ENCODE measurements at places on chromosomes 5 and 9.

GRCh38 chr5:154714266-154714986 lies 40.8 kb upstream of the LARP1 start:
- peak; percentile 37 for DNase-seq

DNA sequence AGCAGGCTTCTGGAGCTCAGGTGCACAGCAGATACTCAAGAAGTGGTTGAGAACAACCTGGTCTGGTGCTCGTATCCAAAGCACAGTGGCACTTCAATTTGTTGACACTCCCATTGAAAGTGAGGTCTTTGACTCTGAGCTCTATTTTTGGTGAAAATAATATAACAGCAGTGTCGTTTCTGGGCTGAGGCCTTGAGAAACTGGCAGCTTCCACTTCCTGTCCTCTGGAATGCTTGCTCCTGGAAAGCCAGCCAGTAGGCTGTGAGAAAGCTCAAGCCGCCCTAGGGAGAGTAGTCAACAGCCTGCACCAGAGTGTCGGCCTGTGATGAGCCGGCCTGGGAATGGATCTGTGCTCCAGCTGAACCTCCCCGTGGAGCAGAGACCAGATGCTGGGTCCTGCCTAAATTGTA lies 6.8 kb upstream of the SUSD3 start:
- peak; percentile 52 for DNase-seq

DNA sequence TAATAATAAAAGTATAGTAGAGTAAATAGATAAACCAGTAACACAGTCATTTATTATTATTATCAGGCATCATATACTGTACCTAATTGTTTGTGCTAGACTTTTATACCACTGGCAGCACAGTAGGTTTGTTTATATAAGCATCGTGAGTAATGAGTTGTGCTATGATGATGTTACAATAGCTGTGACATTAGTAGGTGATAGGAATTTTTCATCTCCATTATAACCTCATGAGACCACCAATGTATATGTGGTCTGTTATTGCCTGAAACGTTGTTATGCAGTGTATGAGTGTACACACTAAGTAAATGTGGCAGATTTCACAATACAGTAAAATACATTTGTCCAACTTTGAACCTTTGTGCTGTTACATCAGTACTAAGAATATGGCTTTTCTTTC lies 72.7 kb upstream of the SPATA31D4 start:
- peak; percentile 39 for DNase-seq

GRCh38 chr5:111158105-111158744 lies 66.0 kb upstream of the CAMK4 start:
- peak; percentile 78 for DNase-seq

DNA sequence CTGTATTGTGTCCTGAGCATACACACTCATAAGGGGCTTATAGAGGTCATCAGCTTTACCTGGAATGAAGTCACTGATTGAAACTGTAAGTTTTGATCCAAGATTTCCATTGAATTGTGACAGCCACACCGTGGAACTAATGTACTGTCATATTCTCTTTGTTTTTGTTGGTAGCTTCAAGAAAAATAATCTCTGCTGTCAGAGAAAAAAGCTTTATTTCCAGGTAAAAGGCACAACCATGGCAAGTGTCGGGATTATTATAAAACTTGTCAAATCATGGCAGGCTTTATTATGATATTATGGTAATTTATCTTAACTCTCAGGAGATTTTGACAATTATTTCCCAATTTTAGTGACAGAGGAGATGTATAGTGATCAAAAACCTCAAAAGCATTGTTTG lies 191.2 kb downstream of the FAM170A start:
- no peak for DNase-seq

DNA sequence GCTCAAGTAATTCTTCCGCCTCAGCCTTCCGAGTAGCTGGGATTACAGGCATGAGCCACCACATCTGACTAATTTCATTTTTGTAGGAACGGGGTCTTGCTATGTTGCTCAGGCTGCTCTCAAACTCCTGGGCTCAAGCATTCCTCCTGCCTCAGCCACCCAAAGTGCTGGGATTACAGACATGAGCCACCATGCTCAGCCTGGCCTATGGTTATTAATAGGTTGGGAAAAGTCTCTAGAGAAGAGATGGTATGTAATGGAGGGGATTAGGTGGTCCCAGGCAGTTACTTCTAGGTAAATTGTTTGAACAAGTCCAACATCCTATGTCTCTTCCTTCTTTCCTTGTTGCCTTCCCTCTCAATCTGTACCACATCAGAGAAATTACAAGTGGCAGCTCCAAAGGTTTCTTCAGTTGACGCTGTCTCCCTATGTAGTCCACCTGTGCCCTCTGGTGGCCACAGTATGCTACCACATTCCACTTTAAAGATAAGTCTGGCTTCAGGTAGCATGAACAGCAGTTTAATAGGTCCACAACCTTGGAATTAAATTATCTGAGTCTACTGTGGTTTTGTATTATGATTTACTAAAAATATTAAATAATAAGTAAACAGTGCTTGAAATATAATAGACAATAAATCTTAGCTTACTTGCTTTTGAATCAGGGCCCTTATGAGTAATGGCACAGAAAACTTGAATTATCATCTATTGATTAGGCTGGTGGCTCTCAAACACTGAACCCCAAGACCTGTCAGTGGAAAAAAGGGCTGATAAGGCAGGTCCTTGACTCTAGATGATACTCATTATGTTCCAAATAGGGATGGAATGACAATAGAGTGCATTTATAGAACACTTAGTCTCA lies 9.7 kb downstream of the TIGD6 start:
- DNase-seq: peak; percentile 72

DNA sequence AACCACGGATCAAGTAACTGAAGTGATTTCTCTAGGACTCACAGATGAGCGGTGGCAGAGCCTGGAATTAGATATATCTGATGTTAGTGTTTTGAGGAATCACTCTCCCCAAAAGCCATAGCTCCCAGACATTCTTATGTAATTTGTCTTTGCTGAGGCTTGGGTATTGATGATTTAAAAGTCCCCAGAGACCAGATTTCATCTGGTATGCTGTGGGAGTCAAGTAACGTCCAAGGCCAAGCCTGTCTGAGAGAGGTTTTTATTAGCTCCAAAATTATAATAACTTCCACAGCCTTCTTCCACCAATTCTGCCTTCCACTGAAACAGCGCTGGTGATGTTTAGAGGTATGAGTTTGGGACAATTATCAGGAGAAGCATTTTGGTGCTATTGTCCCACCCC lies 21.3 kb upstream of the KCNIP1 start:
- peak; percentile 52 for DNase-seq

- DNase-seq: no peak
Measured at GRCh38 chr5:112025757-112026156, 268.8 kb upstream of the NREP start.

GRCh38 chr5:35736280-35736679 lies 118.6 kb downstream of the SPEF2 start:
- no peak for DNase-seq

GRCh38 chr5:160507221-160507721 lies 85.6 kb downstream of the PTTG1 start:
- peak; percentile 61 for DNase-seq

DNA sequence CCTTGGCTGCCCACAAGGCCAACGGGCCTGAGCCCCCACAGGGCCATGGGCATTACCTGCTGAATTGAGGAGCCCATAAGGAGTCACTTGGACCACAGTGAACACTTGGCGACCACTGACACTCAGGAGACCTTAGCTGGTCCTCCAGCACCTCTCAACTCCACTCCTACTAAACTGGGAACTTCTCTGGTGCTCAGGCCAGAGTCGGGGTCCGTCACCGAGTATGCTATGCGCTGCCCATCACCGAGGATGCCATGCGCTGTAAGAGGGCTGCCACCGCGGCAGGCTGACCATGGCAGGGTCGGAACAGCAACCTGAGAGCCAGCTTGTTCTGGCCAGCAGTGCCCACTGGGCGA lies 600 bp upstream of the SQSTM1 start:
- no peak for DNase-seq

- no peak for DNase-seq
Measured at GRCh38 chr9:19935422-19935821, 146.6 kb upstream of the SLC24A2 start.

DNA sequence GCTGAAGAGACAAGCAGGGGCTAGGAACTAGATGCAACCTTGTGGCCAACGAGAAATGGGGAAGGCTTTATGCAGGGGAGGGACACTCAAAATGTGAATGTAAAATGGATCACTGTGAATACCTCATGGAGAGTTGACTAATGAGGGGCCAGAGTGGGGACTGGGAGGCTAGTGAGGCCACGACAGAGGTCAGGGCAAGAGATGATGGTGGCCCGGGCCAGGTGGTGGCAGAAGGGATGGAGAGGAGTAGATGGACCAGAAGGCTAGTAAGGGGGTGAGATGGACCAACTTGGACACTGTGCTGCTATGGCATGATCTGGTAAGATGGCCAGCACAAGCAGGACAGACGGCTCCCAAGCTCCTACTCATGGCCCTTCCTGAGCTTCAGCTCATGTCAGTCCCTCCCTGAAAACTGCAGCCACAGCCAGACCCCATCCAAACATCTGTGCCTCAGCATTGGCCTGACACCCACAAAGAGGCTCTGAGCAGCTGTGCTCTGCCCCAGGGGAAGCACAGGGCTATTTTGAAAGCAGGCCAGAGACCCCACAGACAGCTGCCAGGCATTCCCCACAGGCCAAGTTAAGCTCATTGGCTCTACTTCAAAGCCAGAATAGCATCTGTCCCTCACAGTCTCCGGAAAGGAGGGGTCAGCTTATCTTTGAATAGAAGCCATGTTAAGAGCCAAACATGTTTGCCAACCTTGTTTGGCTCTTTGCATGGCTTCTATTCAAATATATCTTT lies 22.1 kb downstream of the P4HA2 start:
- DNase-seq: peak; percentile 30

- no peak for DNase-seq
Measured at GRCh38 chr5:160180931-160181330, 48.4 kb upstream of the FABP6 start.

DNA sequence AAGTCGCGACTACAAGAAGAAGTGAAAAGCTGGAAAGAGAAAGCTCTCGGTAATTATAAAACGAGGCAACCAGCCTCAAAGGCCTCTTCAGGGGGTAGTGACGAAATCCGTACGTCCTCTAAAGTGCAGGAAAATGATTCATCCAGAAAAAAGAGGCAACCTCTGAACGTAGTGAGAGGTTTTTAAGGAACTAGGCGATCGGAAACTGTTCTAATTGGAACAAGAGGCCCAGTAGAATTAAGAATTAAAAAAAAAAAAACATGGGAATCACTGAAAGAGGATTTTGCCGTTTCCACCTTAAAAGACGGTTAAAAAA lies 1.0 kb downstream of the CSNK1A1 start:
- peak; percentile 53 for DNase-seq

- DNase-seq: no peak
Measured at GRCh38 chr5:149495673-149496072, 55.6 kb downstream of the CSNK1A1 start.

DNA sequence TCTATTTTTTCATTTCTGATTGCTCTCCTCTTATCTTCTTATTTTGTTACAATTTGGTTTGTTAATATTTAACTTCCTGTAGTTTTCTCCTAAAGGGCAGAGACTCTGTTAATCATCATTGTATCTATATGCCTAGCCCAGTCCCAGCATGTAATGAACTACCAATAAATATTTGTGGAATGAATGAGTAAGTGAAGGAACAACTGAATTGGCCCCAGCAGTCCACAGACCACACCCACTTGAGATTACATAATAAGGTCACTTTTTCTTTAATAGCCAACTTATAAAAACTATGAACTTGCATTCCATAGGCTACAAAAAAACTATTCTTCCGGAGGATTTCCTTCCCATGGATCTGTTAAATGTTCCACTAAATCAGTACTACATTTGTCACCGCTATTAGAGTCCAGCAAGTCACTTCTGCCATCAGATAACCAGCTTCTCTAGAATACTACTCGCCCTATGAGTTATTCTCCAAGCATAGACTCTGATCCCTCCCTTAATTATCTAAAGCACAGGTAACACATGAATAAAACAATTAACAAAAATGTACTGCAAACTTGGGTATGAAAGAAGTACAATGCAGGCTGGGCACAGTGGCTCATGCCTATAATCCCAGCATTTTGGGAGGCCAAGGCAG lies 27.5 kb upstream of the TNPO1 start:
- peak; percentile 42 for DNase-seq

DNA sequence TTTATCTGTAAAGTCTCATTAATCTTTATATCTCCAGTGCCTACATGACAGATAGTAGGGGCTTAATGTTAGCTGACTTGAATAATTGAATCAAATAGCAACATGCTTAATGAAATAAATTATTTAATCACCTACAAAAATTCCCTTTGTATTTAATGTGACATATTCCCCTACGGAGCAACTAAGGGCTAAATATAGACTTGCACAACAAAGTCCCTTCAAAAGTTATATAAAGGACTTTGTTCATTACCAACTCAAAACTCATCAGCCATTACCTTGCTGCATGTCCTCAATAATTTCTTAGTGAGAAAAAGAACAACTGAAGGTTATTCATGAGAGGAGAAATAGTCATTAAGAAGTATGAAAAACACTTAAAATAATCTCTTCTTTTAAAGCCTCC lies 424.6 kb downstream of the HCN1 start:
- no peak for DNase-seq

GRCh38 chr9:72422214-72422613 lies 57.2 kb upstream of the ZFAND5 start:
- DNase-seq: no peak

- peak; percentile 63 for DNase-seq
Measured at GRCh38 chr9:79572608-79573411, 1.0 kb downstream of the TLE4 start.

GRCh38 chr9:21852754-21853153 lies 50.3 kb downstream of the MTAP start:
- no peak for DNase-seq

- DNase-seq: peak; percentile 97
Measured at GRCh38 chr5:127001621-127002296, 28.6 kb downstream of the MARCHF3 start.

DNA sequence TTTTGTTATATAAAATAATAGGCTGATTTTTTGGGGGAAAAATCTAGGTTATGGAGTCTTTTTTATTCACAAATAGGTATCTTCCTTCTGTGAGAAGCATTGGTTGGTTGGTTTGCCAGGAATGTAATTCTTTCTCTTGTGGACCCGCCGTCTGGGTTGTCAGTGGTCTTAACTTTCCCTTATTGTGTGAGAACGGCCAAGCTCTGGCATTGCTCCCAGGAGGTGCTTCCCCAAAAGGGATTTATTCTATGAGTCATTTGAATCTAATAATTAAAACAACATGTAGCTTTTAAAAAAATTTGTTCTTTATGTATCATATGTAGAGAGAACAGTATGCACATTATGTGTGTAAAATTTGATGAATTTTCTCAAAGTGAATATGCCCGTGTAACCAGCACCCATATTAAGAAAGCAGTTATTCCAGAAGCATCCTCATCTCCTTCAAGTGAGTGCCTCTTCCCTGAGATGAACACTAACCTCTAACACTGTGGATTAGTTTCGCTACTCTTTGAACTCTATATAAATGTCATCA lies 114.4 kb downstream of the MAST4 start:
- DNase-seq: peak; percentile 95

GRCh38 chr5:62671479-62671878 lies 92.9 kb downstream of the LRRC70 start:
- DNase-seq: no peak

DNA sequence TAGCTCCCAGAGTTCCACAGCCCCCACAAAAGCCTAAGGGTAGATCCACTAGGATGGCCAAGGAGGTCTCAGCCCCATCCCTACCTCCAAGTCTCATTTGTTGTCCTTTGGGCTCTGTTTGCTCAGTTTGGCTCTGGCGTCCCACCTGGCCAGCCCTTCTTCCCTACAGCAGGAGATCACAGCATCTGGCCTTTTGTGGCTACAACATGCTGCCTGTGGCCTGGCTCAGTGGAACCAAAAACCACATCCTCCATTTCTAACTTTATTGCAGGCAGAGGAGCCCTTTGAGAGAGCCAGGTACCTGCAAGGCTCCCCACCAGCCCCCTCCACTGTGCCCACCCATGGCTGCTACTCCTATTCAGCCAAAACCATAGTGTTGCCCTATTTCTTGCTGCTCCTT lies 11.4 kb downstream of the JADE2 start:
- no peak for DNase-seq

- DNase-seq: no peak
Measured at GRCh38 chr5:96150007-96150406, 188.4 kb upstream of the ELL2 start.
